ENCODE measurements at places on chromosomes 12 and 14.

DNA sequence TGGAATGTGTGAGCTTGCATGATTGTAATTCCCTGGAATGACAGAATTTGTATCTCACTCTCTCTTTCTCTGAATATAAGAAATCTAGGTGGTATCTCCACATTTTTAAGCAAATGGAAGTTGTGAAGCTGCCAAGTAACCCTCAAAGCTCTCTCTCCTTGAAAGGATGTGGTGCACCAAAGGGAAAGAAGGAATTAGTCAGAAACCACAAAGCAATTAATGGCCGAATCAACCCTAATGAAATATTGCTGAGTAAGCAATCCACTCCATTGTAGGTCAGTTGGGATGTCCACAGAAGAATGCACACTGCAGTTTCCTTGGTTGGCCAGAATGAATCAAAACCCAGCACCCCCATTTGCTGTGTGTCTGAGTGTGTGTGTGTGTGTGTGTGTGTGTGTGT is 153.5 kb downstream of the KCNA5 start:
- DNase-seq: no peak

- no peak for DNase-seq
These were observed 282.9 kb upstream of the FLRT2 start for GRCh38 chr14:85247071-85247470.

DNA sequence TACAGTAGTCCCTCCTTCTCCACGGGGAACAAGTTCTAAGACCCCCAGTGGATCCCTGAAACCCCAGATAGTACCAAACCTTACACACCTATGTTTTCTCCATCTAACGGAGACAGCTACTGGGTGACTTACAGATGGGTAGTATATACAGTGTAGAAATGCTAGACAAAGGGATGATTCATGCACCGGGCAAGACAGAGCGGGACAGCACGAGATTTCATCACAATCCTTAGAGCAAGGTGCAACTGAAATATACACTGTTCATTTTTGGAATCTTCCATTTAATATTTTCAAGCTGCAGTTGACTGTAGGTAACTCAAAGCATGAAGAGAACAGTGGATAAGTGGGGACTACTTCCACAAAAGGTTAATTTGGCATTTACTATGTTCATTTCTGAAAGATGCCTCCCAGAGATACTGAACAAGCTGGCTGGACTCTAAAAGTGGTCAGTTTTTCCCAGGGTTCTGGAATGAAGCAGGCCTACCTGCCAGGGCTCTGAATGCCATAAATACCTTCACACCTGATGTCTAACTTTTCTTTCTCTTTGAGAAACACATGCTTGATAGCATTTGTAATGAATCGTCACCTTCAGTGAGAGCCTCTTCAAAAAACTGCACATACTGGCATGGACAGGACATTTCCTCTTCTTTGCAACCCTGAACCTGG is 127.7 kb upstream of the FOXN3 start:
- DNase-seq: no peak

- DNase-seq: no peak
These were observed 15.7 kb downstream of the GSG1 start for GRCh38 chr12:13087766-13088165.

GRCh38 chr14:22231018-22231417 is 358.0 kb downstream of the DAD1 start:
- DNase-seq: no peak

DNA sequence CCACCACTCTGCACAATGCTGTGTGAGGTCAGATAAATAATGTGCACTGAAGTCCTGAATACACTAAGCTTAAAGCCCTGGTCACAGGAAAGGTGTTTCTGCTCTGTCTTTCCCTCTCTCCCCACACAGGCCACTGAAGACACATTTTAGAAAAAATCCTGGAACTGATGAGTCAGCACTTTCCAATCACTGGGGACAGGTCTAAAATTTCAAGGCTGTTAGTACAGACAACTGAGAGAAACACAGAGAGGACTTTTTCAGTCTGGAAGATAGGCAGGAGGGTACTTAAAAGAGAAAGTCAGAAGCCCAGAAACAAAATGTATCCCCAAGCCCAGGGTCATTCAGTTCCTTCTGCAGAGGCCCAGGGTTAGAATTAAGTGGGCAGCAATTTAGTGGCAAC is 333.9 kb upstream of the CCDC196 start:
- DNase-seq: no peak

DNA sequence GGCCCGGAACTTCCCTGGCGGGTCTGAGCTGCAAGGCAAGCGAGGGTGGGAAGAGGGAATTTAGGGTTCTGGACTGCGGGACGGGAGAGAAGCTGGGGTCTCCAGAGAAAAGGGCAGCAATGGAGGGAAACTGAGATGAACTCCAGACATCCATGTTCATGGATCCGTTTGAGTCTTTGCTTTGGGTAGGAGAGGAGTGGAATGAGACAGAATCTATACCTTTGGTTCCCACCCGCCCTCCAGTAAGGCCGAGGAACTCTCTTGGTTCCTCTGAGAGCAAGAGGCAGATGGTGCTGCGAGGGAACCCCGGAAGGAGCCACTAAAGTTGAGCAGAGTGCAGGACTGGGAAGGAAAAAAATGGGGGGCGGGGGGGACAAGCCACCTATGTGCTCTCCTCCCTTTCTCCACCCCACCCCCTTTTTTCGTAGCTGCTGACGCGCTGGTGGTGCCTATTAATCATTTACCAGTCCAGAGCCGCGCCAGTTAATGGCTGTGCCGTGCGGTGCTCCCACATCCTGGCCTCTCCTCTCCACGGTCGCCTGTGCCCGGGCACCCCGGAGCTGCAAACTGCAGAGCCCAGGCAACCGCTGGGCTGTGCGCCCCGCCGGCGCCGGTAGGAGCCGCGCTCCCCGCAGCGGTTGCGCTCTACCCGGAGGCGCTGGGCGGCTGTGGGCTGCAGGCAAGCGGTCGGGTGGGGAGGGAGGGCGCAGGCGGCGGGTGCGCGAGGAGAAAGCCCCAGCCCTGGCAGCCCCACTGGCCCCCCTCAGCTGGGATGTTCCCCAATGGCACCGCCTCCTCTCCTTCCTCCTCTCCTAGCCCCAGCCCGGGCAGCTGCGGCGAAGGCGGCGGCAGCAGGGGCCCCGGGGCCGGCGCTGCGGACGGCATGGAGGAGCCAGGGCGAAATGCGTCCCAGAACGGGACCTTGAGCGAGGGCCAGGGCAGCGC is 1.2 kb downstream of the SSTR1 start:
- peak; percentile 20 for DNase-seq

DNA sequence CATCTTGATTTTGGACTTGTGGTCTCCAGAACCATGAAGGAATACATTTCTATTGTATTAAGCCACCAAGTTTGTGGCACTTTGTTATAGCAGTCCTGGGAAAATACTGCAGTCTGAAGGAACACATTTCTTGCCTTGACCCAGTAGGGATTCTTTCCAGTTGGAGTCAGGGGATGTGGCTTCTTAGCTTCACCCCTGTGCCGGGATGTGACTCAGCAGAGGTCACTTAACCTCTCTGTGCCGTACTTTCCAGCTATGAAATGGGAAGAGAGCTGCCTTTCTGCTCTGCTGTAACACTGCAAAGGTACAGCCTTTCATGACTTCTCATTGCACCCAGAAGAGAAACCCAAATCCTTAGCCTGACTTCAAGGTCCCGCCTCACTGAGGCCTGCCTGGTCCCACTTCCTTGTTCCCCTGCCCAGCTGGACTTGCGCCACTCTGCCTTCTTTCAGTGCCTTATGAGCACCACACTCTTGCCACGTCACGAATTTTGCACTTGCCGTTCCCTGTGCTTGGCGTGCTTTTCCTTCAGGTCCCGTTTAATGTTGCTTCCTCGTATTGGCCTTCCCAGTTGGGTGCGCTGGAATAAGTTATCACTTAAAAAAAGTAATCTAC is 24.2 kb downstream of the CHST11 start:
- DNase-seq: no peak

- no peak for DNase-seq
These were observed 46.1 kb upstream of the OTOGL start for GRCh38 chr12:80053051-80053790.

- DNase-seq: no peak
These were observed 41.1 kb upstream of the CDKN3 start for GRCh38 chr14:54355698-54356097.

DNA sequence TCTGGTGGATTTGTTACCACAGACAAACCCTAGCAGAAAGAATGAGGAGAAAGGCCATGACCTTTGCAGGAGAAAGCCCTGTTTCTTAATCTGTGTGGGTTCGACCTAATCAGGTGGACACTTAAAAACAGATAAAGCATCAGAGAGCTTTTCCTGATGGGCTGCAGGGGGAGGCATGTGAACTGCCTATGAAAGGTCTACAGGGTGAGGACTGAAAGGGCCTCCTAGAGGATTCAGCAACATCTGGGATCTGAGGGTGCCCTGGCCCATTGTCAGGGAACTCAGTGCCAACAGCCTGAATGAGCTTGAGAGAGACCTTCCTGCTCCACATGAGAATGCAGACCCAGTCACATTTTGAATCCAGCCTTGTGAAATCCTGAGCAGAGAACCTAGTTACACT is 178.8 kb upstream of the DDHD1 start:
- no peak for DNase-seq

- DNase-seq: no peak
These were observed 169.8 kb downstream of the OTOGL start for GRCh38 chr12:80268924-80269749.

GRCh38 chr12:49716553-49716952 is 9.3 kb upstream of the FMNL3 start:
- DNase-seq: no peak

DNA sequence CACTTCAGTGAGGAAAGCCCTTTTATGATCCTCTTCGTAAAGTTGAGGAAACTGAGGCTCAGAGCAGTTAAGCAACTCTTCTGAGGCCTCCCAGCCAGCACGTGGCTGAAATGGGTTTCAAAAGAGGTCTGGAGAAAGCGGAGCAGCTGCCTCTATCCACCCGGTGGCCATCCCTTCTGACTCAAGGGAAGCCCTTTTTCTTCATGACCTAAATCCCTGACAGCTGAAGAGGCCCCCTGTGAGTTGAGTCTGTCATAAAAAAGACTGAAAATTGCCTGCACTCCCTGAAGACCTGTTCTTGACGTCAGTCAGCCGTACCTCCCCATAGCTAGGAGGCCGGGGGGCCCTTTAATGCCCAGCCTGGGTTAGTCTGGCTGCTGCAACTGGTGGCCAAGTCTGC is 10.7 kb downstream of the CMKLR1 start:
- DNase-seq: no peak

DNA sequence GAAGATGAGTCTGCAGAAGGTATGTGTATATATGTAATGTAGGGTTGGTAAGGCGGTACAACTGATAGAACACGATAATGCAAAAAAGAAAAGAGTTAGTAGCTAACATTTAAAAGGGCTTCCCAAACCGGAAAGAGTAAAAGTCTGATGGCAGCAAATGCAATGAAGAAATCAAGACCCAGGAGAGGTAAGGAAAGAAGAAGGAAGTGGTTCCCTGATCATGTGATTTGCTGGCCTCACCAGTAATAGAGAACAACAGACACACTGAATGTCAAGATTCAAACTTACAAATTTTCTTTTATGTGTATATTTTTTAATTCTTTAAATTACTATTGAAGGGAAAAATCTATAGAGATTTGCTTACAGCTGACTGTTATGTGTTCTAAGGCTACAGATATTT is 18.4 kb downstream of the ZFC3H1 start:
- DNase-seq: no peak

GRCh38 chr12:94988471-94988870 is 15.0 kb downstream of the NDUFA12 start:
- no peak for DNase-seq

GRCh38 chr14:28767853-28768741 is 1.5 kb downstream of the FOXG1 start:
- peak; percentile 45 for DNase-seq

DNA sequence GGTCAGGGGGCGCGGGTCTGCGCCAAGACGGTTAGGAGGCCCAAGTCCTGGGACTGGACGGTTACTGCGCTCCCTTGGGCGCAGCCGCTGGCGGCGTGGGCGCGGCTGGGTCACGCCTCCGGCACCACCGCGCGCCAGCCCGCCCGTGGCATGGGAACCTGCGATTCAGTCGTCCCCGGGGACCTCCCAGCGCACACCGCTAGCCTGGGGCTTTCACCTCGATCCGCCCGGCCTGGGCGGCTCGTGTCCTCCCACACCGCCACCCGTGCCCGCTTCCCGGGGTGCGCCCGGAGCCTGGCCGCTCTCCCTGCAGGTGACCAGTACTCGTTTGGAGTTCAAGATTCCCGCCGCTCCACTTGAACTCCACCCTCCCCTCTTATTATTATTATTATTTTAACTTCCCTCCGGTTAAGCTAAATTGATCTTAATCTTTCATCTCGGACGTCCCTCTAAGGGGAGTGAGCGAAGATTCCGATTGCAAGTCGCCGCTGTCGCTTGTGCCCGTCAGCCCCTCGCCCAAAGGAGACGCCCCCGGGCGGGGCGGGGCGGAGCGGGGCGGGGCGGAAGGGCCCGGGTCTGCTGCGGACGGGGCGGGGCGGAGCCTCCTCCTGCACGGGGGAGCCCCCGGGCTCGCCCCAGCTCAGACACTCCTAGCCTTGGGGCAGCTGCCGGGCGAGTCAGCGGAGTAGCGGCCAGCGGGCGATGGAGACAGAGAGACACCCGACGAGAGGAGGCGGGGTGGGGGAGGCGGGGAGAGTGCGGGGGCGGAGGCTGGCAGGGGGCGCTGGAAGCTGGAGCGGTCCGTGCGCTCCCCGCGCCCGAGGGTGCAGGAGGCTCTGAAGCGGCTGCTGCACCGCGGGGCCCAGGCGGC is at the start of gene KCNMB4:
TSS of gene KCNMB4 (plus strand) at position 643 of the 871 bp plus-strand sequence. CDS start 445 bp downstream, outside the sequence.
- peak; percentile 77 for DNase-seq

DNA sequence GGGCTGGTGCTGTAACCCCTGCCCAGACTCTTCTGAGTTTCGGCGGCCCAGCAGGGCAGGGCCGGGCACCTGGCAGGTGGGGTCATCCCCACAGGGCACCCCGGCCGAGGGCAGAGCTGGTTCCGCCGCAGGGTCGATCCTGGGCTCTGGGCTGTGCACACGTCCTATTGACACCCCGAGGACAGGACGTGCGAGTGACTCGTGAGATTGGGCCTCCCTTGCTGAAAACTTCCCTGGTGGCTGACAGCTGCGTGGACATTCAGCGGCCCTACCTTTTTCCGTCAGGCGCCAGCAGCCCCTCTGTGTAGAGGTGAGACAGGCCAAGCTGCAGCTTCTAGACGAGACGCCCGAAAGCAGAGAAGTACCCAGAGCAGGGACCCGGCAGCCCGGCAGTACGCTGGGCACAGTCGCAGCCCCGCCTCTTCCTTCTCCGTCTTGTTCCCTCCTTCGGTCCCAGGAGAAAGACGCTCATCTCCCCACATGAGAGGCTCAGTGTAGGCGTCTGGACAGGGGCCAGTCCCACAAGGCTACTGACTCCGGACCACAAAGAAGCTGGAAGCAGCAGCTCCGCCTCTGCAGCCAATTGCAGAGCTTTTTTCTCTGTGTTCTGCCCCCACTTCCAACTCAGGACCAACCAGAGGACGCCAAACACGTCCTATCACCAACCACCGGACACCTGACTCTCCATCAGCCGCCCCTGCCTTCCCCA is at the start of gene LRCOL1:
TSS of gene LRCOL1 (minus strand) at position 532 of the 709 bp plus-strand sequence. CDS start 4,331 bp downstream, outside the sequence.
- no peak for DNase-seq

DNA sequence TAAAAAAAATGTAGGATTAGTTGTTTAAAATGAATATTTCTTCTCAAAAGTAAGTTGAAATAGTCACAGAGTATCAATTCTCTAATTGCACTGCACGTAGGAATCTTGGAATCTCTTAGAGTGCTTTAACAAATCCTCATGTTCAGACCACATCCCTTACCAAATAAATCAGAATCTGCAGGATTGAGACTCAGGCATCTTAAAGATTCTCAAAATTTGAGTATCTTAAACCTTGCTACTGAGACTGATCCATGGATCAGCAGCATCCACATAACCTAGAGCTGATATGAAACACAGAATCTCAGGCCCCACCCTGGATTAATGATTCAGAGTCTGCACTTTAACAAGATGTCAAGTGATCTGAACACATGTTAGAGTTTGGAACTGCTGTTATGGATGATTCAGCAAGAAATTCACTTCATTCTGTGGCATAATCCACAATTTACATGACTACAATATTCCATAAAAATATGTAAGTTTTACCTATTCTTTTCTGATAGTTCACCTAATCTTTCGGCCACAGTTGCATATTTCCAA is 58.7 kb downstream of the ADAMTS20 start:
- DNase-seq: no peak

All from HEK293T (cell line).